ENCODE measurements at places on chromosomes 5 and 9. TPM values are rescaled to one million over a fixed set of nuclear protein-coding genes. Genes with fewer than 3 reads are reported as not detected.

DNA sequence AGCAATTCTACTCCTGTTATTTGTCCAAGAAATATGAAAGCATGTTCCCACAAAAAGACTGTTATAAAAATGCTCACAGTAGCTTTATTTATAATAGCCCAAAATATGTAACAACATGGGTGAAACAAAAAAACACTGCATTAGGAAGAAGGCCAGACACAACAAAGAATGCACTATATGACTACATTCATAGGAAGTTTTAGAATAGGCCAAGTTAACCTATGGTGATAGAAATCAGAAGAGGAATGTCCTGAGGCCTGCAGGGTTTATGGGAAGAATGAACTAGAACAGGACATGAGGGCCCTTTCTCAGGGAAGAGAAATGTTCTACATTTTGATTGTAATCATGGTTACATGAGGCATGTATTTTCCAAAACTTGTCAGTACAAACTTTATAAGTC lies 24.7 kb upstream of the TAS2R1 start:
- no peaks in the 10 kb centered on the region for H3K4me1 ChIP-seq
- DNase-seq, result no peak
- no peaks in the 10 kb centered on the region for H3K27me3 ChIP-seq
- H3K4me3 ChIP-seq, result no peak overlapping the region
- H3K36me3 ChIP-seq, result no peaks in the 10 kb centered on the region

- peak overlapping the region; percentile 89 for H3K4me3 ChIP-seq
- H3K27ac ChIP-seq, result peak overlapping the region; percentile 83
- DNase-seq, result no peak
- H3K36me3 ChIP-seq, result no peaks in the 10 kb centered on the region
- H3K4me1 ChIP-seq, result peaks cover 44% of the 10 kb centered on the region
- H3K27me3 ChIP-seq, result no peaks in the 10 kb centered on the region
These were observed 933 bp upstream of the TGFBR1 start for GRCh38 chr9:99103901-99104458.

GRCh38 chr5:101393795-101394450 lies 490.8 kb upstream of the ST8SIA4 start:
- DNase-seq, result no peak
- no peak overlapping the region for H3K4me3 ChIP-seq
- H3K4me1 ChIP-seq, result no peaks in the 10 kb centered on the region
- H3K36me3 ChIP-seq, result no peaks in the 10 kb centered on the region

- no peak overlapping the region for H3K4me3 ChIP-seq
- DNase-seq, result no peak
- H3K36me3 ChIP-seq, result no peaks in the 10 kb centered on the region
- H3K4me1 ChIP-seq, result no peaks in the 10 kb centered on the region
- H3K27ac ChIP-seq, result no peak overlapping the region
These were observed 27.1 kb upstream of the NKD2 start for GRCh38 chr5:981456-981855.

- peaks cover 21% of the 10 kb centered on the region for H3K27me3 ChIP-seq
- H3K4me3 ChIP-seq, result no peak overlapping the region
- H3K4me1 ChIP-seq, result no peaks in the 10 kb centered on the region
- no peaks in the 10 kb centered on the region for H3K36me3 ChIP-seq
These were observed 18.1 kb downstream of the MYMK start for GRCh38 chr9:133506653-133507038.

- H3K27ac ChIP-seq, result no peak overlapping the region
- no peaks in the 10 kb centered on the region for H3K4me1 ChIP-seq
- peaks cover 18% of the 10 kb centered on the region for H3K27me3 ChIP-seq
- H3K4me3 ChIP-seq, result no peak overlapping the region
- no peaks in the 10 kb centered on the region for H3K36me3 ChIP-seq
These were observed 119.2 kb upstream of the PITX1 start for GRCh38 chr5:135153259-135153658.

GRCh38 chr5:137622850-137623249 lies 113.0 kb downstream of the KLHL3 start:
- peaks cover 5% of the 10 kb centered on the region for H3K4me1 ChIP-seq
- H3K27me3 ChIP-seq, result no peaks in the 10 kb centered on the region
- H3K27ac ChIP-seq, result no peak overlapping the region
- no peak for DNase-seq
- H3K36me3 ChIP-seq, result peaks cover 2% of the 10 kb centered on the region

DNA sequence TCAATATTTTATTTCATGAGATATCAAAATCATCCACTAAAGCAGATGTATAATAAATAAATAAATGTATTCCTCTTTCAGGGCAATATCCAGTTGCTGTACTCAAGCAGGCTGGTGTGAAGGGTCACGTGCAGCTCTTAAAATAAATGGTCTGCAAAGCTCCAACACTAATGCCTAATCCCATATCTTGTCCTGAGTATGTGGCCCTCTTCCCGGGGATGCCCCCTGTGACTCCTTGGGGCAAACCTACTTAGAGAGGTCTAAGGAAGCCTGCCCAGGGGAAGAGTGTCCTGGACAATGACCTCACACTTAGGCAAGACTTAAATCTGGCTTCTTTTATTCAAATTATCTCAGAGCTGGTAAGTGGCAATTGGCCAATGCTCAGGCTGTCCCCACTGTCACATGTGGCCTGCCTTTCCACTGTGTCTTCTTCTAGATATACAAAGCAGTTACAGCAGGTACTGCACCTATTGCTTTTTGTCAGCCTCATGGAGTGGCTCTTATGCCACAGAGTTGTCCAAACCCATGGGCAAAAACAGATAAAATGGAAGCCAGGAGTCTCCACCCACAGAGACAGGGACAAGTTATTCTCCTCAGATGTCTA lies 55.3 kb downstream of the SEMA5A start:
- no peak for DNase-seq
- H3K27ac ChIP-seq, result no peak overlapping the region
- no peak overlapping the region for H3K4me3 ChIP-seq

DNA sequence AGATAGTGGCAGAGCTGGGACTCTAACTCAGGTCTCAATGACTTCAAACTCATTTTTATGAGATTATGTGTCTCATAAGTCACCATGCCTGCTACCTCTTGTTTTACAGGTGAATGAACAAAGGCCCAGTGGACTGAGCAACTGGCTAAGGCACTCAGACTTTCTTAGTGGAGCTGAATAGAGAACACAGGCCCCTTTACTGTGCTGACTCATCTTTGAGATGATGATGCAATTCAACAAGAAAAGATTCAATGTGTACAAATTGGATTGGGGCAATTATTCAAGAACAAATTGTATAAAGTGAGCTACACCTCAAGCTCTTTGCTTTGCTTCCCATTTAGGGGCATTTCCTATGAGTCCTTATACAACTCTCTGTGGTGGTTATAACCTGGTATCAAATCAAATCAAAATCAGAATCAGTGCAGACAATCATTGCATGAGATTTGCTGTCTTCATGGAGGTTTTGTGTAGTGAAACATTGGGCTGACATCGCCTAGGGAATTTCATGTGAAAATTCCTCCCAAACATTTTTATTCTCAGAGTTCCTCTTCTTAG lies 84.3 kb upstream of the PPP2R2B start:
- no peak overlapping the region for H3K27ac ChIP-seq
- H3K36me3 ChIP-seq, result no peaks in the 10 kb centered on the region
- no peak overlapping the region for H3K4me3 ChIP-seq

GRCh38 chr9:87714819-87715218 lies 11.1 kb upstream of the CTSL start:
- no peak overlapping the region for H3K4me3 ChIP-seq
- no peaks in the 10 kb centered on the region for H3K27me3 ChIP-seq
- no peaks in the 10 kb centered on the region for H3K36me3 ChIP-seq
- H3K27ac ChIP-seq, result no peak overlapping the region
- H3K4me1 ChIP-seq, result no peaks in the 10 kb centered on the region

- H3K4me3 ChIP-seq, result no peak overlapping the region
- DNase-seq, result no peak
- peaks cover 89% of the 10 kb centered on the region for H3K36me3 ChIP-seq
- no peak overlapping the region for H3K27ac ChIP-seq
- no peaks in the 10 kb centered on the region for H3K27me3 ChIP-seq
- H3K4me1 ChIP-seq, result peaks cover 5% of the 10 kb centered on the region
These were observed 61.8 kb downstream of the ERAP1 start for GRCh38 chr5:96745844-96746531.

DNA sequence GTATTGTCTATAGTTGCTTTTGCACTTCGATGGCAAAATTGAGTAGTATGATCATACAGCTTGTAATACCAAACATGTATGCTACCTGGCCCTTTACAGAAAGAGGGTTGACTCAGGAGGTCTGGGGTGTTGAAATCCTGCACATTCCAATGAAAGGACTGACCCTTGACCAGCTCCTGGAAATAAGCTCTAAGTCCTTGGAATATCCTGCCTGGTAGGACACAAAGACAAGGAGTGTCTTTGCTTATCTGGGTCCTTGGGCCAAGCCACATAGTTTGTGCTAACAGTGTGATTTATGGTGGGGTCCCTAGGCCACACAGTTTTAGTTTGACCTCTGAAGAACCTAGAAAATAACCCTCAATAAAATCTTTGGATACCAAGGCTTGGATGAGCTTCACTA lies 89.3 kb upstream of the FTMT start:
- no peak overlapping the region for H3K27ac ChIP-seq
- no peaks in the 10 kb centered on the region for H3K36me3 ChIP-seq
- no peak for DNase-seq
- no peaks in the 10 kb centered on the region for H3K4me1 ChIP-seq
- H3K27me3 ChIP-seq, result no peaks in the 10 kb centered on the region

DNA sequence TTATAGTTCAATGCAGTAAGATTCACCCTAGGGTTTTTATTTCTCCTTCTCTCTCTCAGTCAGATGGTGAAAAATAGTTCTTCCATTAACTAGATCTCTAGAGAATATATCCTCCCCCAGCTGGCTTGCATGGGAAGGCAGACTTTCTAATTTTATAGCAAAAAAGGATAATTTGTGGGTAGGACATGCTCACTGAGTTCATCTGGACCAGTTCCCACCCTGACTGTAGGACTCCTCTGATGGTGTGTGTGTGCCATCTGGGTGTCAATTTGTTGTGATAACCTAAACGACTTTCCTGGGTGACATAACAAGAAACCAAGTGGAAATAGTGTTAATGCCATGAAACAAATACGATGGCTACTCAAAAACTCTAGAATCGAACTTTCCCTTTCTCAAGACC lies 44.9 kb downstream of the APBA1 start:
- H3K4me3 ChIP-seq, result no peak overlapping the region
- H3K27me3 ChIP-seq, result peaks cover 16% of the 10 kb centered on the region
- H3K27ac ChIP-seq, result no peak overlapping the region
- DNase-seq, result no peak

GRCh38 chr5:65203746-65204145 lies 278.0 kb downstream of the ADAMTS6 start:
- no peak overlapping the region for H3K4me3 ChIP-seq
- H3K36me3 ChIP-seq, result no peaks in the 10 kb centered on the region
- H3K4me1 ChIP-seq, result no peaks in the 10 kb centered on the region
- no peak overlapping the region for H3K27ac ChIP-seq
- no peaks in the 10 kb centered on the region for H3K27me3 ChIP-seq

DNA sequence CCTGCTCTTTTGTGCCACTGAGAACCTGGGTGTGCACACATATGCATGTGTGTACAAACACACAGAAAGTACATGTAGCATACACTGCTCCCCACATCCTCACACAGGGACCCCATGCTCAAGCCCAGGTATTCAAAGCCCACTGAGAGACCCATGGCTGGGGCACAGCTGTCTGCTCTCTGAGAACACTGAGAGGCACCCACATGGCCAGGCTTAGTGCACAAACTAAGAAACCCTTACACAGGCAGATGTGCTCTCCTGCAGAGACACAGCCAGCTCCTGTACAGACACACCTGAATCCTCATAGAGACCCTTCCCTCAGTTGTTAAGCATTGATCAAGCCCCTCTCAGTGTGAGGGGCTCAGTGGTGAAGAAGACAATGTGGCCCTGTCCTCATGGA lies 92.5 kb downstream of the CACNA1B start:
- H3K4me1 ChIP-seq, result no peaks in the 10 kb centered on the region
- H3K4me3 ChIP-seq, result no peak overlapping the region
- H3K36me3 ChIP-seq, result no peaks in the 10 kb centered on the region
- peaks cover 19% of the 10 kb centered on the region for H3K27me3 ChIP-seq
- H3K27ac ChIP-seq, result no peak overlapping the region
- DNase-seq, result no peak

- peaks cover 2% of the 10 kb centered on the region for H3K27me3 ChIP-seq
- DNase-seq, result no peak
- no peak overlapping the region for H3K27ac ChIP-seq
- no peak overlapping the region for H3K4me3 ChIP-seq
These were observed 102.0 kb downstream of the RFK start for GRCh38 chr9:76292246-76292645.

DNA sequence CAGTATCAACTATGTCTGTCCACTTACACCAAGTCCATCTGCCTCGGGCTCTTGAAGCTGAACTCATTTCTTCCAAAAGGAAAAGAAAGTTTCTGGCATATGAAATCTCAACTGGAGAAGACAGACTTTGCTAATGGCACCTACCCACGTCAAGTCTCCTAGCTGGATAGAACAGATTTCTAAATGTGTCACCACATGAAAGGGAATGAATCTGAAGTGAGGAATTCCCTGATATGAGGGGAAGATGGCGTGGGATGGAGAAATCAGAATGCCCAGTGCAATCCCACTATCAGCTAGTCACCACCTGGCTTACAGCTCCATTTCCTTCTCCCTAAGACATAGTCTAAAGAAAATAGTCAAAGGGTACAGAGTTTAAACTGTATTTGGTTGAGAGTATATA lies 144.7 kb downstream of the PAPPA start:
- no peak overlapping the region for H3K27ac ChIP-seq
- no peaks in the 10 kb centered on the region for H3K27me3 ChIP-seq
- DNase-seq, result no peak

GABRA1 gene
- total RNA-seq, result not detected

SV2C gene
- total RNA-seq, result not detected

CLTB gene
- total RNA-seq, result 48.9 TPM

NR5A1 gene
- not detected for total RNA-seq

TRIM36 gene
- total RNA-seq, result 8.9 TPM

PCDHAC2 gene
- not detected for total RNA-seq

FOXD1 gene
- total RNA-seq, result 0.10 TPM

FAM221B gene
- not detected for total RNA-seq

GRIN3A gene
- not detected for total RNA-seq

DAB2IP gene
- total RNA-seq, result 0.75 TPM

CAPSL gene
- not detected for total RNA-seq

IFNA2 gene
- total RNA-seq, result not detected

SMIM33 gene
- not detected for total RNA-seq

PDGFRB gene
- 1.8 TPM for total RNA-seq

All from activated B cell treated with CpG ODN at 0.5 μM for 24 hours (primary cell).